ENCODE measurements at places on chromosomes 3 and 15. TPM values are rescaled to one million over a fixed set of nuclear protein-coding genes. Genes with fewer than 3 reads are reported as not detected.

CD200R1 gene
- total RNA-seq = not detected

P3H2 gene
- 9.0 TPM for total RNA-seq

STRIT1 gene
- not detected for total RNA-seq

LAMB2 gene
- total RNA-seq = 75.4 TPM

KBTBD8 gene
- total RNA-seq = 5.6 TPM

DAZL gene
- total RNA-seq = 3.2 TPM

PATL2 gene
- not detected for total RNA-seq

DLEC1 gene
- total RNA-seq = 0.60 TPM

ANKUB1 gene
- not detected for total RNA-seq

SAXO2 gene
- 1.4 TPM for total RNA-seq

DYNC1LI1 gene
- total RNA-seq = 103 TPM

CTDSPL gene
- total RNA-seq = 36.9 TPM

TM4SF18 gene
- total RNA-seq = not detected

LRRC3B gene
- total RNA-seq = 8.2 TPM

DOCK3 gene
- 11.1 TPM for total RNA-seq

SCN11A gene
- 0.81 TPM for total RNA-seq

SH3GL3 gene
- total RNA-seq = 3.8 TPM

ST3GAL6 gene
- total RNA-seq = 13.5 TPM

TEX55 gene
- total RNA-seq = not detected

LMOD3 gene
- total RNA-seq = not detected

DUOXA2 gene
- not detected for total RNA-seq

SI gene
- total RNA-seq = not detected

CTXN2 gene
- total RNA-seq = 0.60 TPM

DNASE1L3 gene
- total RNA-seq = not detected

CSK gene
- 18.3 TPM for total RNA-seq

FSIP1 gene
- 2.1 TPM for total RNA-seq

GTPBP8 gene
- total RNA-seq = 32.9 TPM

TUBGCP5 gene
- 23.8 TPM for total RNA-seq

PLCB2 gene
- 0.56 TPM for total RNA-seq

IGSF10 gene
- 0.15 TPM for total RNA-seq

LRRFIP2 gene
- 29.5 TPM for total RNA-seq

PRR23C gene
- not detected for total RNA-seq

THRB gene
- total RNA-seq = 1.1 TPM

CHRFAM7A gene
- 0.46 TPM for total RNA-seq

LIPC gene
- total RNA-seq = not detected

CHDH gene
- total RNA-seq = 1.5 TPM

KY gene
- total RNA-seq = 0.09 TPM

CFAP91 gene
- total RNA-seq = 11.9 TPM

MORC1 gene
- not detected for total RNA-seq

RARRES1 gene
- total RNA-seq = 0.62 TPM

APBA2 gene
- total RNA-seq = 35.8 TPM

BMF gene
- 8.0 TPM for total RNA-seq

C3orf20 gene
- not detected for total RNA-seq

TIMP4 gene
- total RNA-seq = 0.15 TPM

CPNE9 gene
- total RNA-seq = not detected

GPR149 gene
- not detected for total RNA-seq

MYO9A gene
- total RNA-seq = 19.6 TPM

SNX4 gene
- 65.4 TPM for total RNA-seq

SAMMSON gene
- not detected for total RNA-seq

TEX9 gene
- 8.3 TPM for total RNA-seq

Data from neural progenitor cell (in vitro differentiated cells).